ENCODE measurements at places on chromosomes 13 and 19. TPM values are rescaled to one million over a fixed set of nuclear protein-coding genes. Genes with fewer than 3 reads are reported as not detected.
A peak's percentile ranks its signal among the peaks of the same experiment; 100 is the strongest.

CGB3 gene
- not detected for total RNA-seq

MICOS13 gene
- total RNA-seq: 36.3 TPM

ZNF536 gene
- total RNA-seq: 3.5 TPM

ATP8B3 gene
- 8.7 TPM for total RNA-seq

KIR2DL3 gene
- not detected for total RNA-seq

DNA sequence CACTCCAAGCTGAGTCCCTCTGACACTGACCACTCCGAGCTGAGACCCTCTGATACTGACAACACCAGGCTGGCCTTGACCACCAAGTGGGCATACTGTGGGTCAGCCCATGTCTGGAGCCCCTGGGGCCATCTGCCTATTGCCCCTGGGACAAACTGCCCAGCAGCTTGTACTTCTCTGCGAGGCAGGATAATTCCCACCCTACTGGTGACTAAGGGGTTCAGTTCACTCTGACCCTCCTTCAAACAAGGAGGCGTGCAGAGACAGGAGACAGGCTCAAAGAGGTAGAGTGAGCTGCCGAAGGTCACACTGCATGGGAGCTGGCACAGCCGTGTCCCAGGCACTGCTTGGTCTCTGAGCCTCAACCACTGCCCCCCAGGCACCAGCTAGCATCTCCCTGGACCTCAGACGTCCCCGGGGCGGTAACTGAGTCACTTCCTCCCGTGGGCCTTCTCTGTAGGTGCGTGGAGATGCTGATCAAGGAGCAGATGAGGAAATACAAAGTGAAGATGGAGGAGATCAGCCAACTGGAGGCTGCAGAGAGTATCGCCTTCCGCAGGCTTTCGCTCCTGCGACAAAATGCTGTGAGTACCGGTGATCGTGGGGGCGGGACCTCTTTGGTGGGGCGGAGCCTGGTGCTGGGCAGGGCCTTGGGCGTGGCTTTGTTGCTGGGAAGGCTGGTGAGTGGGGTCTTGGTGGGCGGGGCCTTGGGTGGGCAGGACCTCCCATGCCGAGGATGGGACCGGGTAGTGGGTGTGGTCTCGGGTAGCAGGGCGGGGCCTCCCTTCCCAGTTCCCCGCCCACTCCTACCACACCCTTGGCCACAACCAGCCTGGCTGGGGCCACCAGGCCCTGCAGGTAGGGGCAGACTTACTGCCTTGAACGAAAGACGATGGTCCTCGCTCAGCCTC lies 5.8 kb upstream of the USE1 start:
- peak; percentile 83 for DNase-seq

- no peak for DNase-seq
These were observed 2.2 kb downstream of the CNMD start for GRCh38 chr13:52737451-52737850.

DNA sequence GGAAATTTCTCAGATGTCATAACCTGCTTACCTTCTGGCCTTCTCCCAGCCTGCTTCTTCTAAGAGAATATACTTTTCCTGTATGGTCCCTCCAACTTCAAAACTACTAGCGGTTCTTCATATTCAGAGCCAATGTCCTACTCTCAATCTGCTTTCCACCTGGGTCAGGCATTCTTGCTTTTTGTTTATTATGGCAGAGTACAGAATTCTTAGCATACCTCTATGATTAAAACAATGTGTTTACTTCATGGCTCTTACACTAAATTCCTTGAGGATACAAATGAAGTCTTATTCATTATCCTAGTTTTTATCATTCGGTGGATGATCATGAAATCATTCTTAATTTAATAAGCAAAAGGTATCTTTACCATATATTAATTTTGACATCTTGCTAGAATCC lies 484.2 kb upstream of the SLITRK1 start:
- no peak for DNase-seq

DNA sequence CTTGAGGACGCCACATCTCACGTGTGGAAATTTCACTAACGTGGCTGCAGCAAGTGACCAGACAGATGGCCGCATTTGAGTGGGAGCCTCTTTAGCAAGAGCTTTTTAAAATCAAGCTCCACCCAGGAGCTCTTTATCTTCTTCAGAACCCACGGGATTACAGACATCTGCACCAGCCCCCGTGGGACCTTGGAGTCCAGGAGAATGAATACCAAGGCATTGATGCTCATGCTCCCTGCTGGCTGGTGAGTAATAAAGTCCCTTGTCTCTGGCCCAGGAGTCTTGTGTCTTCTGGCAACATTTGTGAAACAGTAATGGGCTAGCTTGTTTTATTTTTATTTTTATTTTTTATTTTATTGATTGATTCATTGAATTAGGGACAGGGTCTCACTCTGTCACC lies 64.4 kb downstream of the TRPM4 start:
- peak; percentile 81 for DNase-seq

DNA sequence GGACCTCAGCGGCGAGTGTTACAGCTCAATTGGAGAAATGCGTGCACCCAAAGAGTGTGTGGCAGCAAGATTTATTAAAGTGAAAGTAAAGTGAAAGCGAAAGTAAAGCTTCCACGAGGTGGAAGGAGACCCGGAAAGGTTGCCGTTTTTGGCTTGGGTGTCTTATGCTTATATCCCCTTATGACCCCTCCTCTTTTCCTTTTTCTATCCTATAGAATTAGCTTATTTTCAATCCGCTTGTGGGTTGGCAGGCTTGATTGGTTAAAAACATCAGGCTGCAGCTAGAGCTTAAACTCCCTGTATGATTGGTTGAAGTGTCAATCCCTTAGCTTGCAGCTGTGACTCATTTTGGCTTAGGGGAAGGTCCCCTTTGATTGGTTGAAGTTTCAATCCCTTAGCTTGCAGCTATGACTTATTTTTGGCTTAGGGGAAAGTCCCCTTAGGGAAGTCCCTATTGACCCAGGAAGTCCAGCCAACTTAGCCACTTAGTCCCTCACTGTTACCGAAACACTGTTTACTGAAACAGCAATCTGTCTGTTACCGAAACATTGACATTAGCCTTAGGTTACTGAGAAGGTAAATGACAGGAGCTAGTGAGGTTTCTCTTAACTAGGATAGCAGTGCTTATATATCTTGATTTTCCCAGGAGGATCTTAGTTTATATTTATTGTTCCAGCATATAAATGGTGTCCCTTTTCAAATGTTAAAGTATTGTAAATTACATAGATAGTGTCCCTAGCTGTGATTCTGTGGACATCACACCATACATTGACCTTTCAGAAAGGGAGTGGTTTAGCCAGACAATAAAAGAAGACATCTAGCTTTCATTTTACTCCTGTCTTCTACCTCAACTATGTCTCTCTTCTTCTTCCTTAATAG lies 575.8 kb downstream of the DACH1 start:
- peak; percentile 11 for DNase-seq

DNA sequence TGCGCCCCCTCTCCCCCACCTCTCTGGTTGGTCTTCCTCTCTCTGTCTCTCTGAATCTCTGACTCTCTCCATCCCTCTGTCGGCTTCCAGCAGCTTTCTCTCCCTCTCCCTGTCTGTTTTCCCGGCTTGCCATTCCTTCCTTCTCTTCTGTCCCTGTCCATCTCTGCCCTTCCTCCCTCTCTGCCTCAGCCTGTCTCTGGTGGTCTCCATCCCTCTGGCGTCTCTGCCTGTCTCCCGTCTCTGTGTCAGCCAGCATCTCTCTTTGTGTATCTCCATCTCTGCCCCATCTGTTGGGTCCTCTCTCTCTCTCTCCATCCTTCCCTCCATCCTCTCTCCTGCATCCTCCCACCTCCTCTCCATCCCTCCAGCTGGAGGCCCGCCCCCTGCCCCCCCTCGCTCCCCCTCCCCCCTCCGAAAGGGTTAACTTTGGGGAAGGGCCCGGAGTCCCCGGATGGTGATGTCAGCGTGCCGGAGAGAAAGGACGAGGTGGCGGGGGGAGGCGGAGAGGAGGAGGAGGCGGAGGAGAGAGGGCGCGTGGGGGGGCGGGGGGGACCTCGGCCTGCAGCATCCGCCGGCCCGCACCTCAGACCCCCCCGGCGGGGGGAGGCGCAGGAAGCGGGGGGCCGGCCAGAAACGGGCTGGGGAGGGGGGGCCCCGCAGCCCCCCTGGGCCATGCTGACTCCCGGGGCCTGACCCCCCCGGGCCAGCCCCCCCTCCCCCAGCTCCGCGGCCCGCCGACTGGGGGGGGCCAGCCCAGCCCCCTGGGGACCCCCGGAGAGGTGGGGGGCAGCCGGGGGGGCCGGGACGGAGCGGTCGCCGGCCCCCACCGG lies at the start of gene BRSK1:
Gene BRSK1, plus strand, starts transcription at position 450 of the 830 bp plus-strand sequence. CDS start 446 bp downstream, outside the sequence.
- DNase-seq: peak; percentile 90

GRCh38 chr19:29308977-29309590 lies 96.1 kb upstream of the UQCRFS1 start:
- DNase-seq: no peak

All from A673 (cell line).